Left forelimb (tissue), 1 donor: ENCODE measurements at places on chromosomes 5 and 9.

- DNase-seq: no peak
These were observed 77.1 kb downstream of the MUSK start for GRCh38 chr9:110745676-110746075.

- no peak for DNase-seq
These were observed 2.7 kb downstream of the LEAP2 start for GRCh38 chr5:132876020-132876759.

GRCh38 chr9:708551-709432 lies 132.7 kb upstream of the DMRT1 start:
- no peak for DNase-seq

DNA sequence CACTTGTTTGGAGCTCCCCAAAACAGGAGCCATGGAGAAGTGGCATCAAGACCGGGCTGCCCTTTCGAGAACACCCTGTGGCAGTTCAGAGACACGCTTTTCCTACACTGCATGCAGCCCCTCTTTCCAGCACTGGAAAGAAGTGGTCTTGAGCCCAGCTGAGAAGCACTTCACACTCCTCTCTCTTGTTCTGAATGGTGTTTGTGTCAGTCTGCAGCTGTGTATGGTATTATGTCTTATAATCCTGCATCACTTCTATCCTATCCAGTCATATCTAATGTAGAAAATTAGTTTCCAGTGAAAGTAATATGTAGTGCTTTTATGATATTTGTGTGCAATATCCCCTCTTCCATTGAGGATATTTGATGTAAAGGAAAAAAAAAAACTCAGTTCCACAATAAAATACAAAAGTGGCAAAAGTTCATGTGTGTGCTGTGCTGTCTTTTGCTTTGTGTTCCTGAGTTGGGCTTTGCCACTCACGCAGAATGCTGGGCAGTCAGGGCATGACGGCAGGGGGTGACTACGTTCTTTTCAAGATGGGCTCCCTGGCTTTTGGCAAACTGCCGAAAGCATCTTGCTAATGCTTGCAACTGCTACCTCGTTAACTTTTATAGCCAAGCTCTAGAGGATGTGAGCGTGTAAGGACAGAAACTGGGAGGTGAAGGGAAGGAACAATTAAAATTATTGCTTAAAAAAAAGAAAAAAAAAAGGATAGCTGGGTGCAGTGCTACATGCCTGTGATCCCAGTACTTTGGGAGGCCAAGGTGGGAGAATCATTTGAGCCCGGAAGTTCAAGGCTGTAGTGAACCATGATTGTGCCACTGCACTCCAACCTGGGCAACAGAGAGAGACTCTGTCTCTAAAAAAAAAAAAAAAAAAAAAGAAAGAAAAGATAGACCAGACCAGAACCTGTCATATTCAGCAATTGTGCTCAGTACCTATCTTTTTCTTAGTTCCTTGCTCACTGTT lies 102.2 kb downstream of the MAP1B start:
- no peak for DNase-seq

GRCh38 chr9:16344343-16344742 lies 526.1 kb downstream of the BNC2 start:
- DNase-seq: no peak

GRCh38 chr5:134028496-134028895 lies 23.7 kb upstream of the VDAC1 start:
- DNase-seq: no peak

DNA sequence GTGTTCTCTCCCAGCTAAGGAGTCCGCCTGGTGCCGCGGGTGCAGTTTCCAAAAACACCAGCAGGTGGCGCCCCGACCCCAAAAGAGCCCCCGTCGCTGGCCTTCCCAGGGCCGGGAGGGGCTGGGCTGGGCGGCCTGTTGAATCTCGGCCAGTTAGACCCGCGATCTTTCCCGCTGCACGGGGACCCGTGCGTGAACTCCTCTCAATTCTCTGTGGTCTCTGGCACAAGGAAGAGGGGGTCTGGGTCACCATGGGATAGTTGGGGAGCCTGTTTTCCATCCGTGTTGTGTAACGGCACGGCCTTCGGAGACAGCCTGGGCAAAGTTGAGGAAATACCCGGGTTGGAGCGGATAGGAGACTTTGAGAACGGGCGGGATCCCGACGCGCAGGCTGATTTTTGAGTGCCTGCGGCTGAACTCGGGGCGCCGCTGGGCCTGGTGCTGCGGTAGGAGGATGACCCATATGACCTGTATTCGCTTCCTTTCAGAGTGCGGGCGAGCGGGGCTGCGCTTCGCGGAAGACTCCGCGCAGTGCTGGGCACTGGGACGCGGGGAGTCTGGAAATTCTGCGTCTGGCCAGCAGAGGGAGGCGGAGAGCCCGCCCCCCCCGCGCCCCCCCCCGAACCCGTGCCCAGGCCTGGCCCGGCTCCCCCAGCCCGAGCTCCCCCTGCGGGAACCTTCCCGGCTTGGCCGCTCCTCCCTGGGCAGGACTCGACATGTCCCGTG lies 7.9 kb upstream of the PSD2 start:
- DNase-seq: peak; percentile 95

DNA sequence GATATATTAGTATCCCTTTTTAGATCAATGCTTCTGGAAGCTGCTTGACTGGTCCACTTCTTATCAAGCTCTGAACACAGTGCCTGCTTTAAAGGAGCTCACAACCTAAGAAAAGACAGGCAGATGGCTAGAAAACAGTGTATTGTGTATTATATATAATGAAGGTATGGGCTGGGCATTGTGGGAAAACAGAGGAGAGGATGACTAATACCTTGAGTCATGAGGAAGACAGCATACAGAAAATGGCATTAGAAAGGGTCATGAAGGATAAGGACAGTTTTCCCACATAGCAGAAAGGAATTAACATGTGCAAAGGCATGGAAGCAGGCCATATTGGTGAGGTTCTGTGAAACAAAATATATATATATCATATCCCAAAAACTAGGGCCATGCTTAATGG lies 309.6 kb downstream of the MLLT3 start:
- DNase-seq: no peak

- DNase-seq: no peak
These were observed 11.4 kb downstream of the ABO start for GRCh38 chr9:133263557-133263956.

DNA sequence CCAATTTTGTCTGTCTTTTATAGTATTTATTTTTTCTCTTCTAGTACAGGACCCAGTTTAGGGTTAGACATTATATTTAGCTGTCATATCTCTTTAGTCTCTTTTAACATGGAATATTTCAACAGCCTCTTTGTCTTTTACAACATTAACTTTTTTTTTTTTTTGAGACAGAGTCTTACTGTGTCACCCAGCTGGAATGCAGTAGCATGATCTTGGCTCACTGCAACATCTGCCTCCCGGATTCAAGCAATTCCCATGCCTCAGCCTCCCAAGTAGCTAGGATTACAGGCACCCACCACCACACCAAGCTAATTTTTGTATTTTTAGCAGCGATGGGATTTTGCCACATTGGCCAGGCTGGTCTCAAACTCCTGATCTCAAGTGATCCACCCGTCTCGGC lies 90.1 kb downstream of the ADAMTS6 start:
- no peak for DNase-seq

- DNase-seq: no peak
These were observed 50.0 kb upstream of the SH3GL2 start for GRCh38 chr9:17528859-17529258.

- DNase-seq: no peak
These were observed 27.7 kb upstream of the SSBP2 start for GRCh38 chr5:81778642-81779041.

DNA sequence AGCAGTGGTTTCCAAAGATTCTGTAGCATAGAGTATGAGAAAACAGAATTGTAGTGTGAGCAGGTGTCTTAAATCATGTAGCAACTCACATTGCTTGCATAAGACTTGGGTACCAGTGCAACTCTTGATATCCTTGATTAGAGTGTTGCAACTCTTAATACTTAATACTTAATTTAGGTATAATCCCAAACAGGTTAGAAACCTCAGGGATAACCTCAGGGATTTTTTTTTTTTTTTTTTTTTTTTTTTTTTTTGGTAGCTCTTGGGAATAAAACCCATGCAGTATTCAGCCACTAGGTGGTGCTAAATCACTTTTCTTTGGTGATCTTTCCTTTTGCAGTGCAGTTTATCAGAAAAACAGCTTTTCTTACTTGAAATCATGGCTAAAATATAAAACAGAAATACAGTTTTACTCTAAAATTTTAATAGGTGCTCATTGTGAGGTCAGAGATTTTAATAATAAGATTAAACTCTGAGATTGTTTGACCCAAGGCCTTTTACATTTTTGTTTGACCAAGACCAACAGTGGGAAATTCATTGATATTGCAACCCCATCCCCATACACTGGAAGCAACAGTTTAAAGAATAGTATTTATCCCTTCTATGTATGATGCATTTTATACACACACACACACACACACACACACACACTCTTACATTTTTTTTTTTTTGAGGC lies 55.3 kb downstream of the ERAP1 start:
- DNase-seq: no peak

GRCh38 chr5:172683645-172684471 lies 42.8 kb downstream of the NEURL1B start:
- no peak for DNase-seq

DNA sequence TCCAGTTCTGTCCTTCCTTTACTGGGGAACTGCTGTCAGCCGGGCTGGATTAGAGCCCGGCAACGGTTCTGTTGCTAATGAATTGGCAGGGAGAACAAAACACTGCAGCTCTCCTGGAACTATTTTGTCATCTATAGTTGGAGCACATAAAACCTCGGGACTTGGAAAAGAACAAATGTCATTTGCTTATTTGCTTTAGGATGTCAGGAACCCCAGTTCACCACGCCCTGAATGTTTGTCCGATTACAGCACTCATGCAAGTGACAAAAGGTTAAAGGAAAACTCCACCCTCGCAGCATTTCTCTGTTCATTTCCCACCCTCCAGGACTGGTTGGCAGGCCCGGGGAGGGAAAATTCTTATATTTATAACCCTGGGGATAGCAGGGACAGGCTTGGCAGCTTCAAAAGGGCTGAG lies 66.4 kb upstream of the PLPP1 start:
- peak; percentile 85 for DNase-seq

- no peak for DNase-seq
These were observed 8.7 kb downstream of the GRM6 start for GRCh38 chr5:178986326-178986960.

GRCh38 chr5:105917189-105917588 lies 1753.5 kb downstream of the EFNA5 start:
- no peak for DNase-seq
